ENCODE measurements at places on chromosomes 7 and 10.

- DNase-seq, result no peak
Observed at GRCh38 chr7:120278773-120279172, 5.8 kb downstream of the KCND2 start.

DNA sequence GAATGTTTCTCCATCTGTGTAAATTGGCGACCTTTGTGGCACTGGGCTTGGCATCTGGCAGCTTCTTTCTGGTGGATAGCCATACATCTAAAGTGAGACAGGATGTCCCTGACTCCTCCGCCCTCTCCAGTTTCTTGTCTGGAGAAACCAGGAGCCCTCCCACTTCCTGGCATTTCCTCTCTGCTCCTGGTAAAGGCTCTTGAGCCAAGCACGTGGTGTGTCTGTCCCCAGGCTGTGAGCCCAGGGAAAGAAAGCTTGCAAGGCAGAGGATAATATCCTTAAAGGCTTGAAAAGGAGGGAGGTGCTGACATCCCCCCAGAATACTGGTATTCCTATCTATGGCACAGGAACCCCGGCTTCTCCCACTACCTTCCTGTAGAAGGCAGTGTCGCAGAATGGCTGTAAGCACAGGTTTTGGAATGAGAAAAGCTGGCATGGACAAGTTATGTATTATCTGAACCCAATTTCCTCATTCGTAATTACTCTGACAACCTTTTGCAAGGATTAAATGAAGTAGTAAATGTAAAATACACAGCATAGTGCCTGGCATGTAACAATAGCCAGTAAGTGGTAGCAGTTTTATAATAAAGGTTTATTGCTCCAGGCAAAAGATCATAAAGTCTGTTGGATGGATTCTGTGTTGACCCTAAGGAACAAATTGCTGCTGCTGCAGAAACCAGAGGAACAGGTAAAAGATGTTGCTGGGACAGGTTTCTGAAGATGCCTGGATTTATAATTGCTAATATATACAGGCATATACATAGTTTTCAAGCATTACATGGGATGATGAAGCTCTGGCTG is 11.8 kb upstream of the ACSL5 start:
- DNase-seq, result no peak

DNA sequence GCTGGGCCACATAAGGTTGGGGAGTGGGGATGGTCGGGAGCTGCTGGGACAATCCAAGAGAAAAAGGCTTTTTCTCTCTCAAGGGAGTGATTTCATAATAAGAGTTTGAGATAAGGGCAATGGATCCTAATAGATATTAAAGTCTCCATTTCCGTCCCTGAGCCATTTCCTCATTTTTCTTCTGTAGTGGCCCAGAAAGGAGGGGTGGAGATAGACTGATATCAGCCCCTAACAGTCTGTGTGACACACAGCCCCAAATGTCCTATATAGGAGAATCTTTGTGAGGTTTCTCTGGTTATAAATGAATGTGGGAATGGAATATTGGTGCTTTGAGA is 35.2 kb downstream of the PRSS2 start:
- no peak for DNase-seq

DNA sequence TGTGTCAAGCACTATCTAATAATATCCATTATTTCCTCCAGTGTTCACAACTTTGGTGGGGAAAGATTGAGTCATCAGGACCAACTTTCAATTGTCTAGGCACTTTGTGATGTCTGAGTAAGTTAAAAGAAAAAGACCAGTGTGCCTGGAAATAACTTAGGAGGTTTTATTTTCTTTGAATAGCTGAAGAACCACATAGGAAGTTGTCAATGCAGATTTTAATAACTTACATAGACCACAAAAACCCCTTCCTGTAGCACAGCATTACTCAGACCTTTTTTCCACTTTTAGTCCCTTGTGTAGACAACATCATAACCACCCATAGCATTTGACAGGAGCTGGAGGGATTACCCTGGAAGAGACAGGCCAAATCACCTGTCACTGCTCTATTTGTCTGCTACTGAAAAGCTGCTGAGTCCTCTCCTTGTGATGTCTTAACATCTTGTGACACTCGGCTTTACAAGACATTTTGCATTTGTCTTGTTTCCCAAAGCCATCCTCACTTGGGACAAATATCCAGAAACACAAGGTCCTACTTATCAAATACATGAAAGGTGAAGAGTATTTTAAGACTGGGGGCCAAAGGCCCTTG is 241.5 kb upstream of the PTER start:
- DNase-seq, result no peak

- no peak for DNase-seq
Observed at GRCh38 chr10:79111846-79112614, 43.3 kb downstream of the ZMIZ1 start.

GRCh38 chr7:116678780-116679179 is 6.8 kb downstream of the MET start:
- DNase-seq, result no peak

DNA sequence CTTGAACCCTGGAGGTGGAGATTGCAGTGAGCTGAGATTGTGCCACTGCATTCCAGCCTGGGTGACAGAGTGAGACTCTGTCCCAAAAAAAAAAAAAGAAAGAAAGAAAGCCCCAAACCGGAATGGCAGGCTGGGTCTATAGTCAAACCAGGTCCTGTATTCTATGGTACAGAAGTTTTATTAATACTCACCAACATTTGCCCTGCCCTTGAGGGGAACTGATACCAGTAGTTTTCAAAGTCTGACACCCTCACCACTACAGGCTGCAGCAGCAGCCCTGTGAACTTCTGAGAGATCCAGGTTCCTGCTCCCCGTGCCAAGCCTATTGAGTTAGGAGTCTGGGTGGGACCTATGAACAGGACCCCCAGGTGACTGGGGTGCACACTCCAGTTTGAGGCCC is 80.6 kb downstream of the RGS10 start:
- no peak for DNase-seq

DNA sequence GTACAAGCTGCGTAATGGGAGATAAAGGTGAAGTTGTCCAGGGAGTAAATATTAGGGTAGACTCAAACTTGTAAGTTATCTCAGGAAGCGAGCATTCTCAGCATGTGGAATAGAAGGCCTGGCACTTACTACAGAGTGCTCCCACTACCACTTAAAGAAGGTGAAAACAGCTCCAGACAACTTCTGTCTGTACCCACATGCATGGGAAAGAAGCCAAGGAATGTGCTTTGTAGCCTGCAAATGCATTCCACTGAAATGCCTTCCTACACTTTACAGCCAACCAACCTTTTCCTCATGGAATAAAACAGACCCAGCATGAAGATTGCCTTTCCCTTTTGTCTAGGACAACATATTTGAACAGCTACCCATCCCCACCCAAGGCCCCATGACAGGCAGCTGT is 45.4 kb upstream of the NPSR1 start:
- DNase-seq, result no peak

DNA sequence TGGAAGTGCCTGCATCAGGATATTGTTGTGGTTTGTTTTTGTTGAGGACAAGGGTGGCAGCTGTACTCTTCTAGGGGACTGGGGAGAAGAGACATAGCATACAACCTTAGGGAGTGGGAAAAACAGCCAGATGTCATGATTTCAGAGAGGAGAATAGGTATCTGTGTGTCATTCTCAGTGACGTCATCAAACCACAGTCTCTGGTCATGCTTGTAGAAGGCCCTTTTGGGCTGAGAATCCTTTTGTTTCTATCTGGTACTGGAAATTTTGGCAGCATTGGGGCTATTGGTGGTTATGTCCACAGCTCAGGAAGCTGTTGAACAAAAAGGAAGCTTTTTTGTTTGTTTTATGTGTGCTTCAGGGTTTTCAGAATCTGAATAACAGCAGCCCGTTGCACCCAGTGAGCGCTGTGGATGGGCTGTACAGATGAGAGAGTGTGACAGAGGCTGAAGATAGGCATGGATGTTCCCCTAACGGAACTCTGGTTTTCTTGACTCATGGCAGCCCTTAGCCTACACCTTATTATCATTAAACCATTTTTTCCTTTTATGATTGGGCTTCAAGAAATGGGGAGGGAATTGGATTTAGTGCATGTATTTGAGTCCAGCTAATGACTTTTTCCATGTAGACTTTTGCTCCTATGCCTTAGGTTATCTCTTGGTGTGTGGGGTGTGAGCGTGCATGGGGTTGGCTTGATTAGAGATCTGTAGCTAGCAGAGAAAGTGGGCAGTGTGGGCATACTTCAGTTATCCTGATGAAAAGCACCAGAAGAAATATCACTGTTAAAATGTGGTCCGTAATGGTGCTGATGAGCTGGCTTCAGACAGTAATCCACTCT is 65.7 kb downstream of the SND1 start:
- no peak for DNase-seq

GRCh38 chr10:48990226-48990625 is 50.6 kb upstream of the LRRC18 start:
- peak; percentile 24 for DNase-seq

GRCh38 chr7:66894463-66895080 is 26.5 kb upstream of the TMEM248 start:
- no peak for DNase-seq

DNA sequence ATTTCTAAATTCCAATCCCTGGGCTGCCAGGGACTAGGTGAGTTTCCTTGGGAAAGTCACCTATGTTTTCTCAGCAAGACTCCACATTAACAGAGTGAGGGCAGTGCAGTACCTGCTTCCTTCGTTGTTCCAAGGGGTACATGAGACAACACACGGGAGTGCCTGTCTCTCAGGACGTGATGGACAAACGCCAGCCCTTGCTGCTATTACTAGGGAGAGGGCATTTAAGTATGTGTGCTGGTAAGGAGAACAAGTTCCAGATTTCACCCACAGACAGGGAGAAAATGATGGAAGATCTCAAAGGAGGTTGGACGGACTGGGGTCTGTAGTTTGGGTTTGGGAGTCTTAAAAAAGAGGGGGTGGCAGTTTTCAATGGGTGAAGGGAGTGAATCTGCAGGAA is 195.7 kb downstream of the HERPUD2 start:
- DNase-seq, result no peak

- DNase-seq, result no peak
Observed at GRCh38 chr10:103911021-103911459, 6.9 kb downstream of the STN1 start.

DNA sequence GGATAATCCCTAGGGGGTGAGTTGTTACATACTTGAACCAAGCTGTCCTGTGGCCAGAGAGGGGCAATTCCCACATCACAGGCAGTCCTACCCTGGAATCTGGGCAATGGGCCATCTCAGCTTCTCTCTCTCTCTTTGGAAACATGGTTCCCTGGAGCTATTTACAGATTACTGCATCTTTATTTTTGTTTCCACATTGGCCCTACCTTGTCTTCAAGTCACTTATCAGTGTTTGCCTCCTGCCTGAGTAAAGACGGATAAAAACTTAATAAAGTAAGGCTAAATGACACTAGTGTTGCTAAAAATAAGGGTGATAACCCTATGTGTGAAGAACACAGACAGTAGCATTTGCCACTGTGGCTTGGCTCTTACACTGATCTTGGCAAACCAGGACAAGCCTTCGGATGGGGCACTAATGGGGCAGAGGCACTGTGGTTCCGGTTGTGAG is 228.2 kb downstream of the GFRA1 start:
- no peak for DNase-seq

GRCh38 chr7:16098058-16098457 is 323.3 kb downstream of the CRPPA start:
- no peak for DNase-seq

GRCh38 chr10:12186323-12186722 is 9.4 kb downstream of the NUDT5 start:
- no peak for DNase-seq

GRCh38 chr10:117134306-117135025 is 3.6 kb downstream of the VAX1 start:
- peak; percentile 49 for DNase-seq

DNA sequence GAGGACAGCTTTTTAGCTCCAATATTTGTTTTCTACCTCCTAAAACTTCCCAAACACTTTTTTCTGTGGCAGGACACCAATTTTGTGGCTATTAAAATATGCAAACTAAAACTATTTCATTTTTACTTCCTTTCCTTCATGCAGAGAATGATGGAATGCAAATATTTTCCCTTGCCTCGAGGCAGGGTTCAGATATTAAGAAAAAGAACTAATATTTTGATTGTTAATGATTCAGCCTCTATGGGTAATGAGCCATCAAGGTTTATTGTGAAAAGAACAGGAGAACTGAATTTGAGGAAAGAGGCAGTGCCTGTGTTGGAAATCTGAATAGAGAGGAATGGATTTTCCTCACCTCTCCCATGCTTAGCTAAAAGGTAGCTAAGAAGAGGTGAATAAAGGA is 43.1 kb upstream of the CASD1 start:
- DNase-seq, result no peak

DNA sequence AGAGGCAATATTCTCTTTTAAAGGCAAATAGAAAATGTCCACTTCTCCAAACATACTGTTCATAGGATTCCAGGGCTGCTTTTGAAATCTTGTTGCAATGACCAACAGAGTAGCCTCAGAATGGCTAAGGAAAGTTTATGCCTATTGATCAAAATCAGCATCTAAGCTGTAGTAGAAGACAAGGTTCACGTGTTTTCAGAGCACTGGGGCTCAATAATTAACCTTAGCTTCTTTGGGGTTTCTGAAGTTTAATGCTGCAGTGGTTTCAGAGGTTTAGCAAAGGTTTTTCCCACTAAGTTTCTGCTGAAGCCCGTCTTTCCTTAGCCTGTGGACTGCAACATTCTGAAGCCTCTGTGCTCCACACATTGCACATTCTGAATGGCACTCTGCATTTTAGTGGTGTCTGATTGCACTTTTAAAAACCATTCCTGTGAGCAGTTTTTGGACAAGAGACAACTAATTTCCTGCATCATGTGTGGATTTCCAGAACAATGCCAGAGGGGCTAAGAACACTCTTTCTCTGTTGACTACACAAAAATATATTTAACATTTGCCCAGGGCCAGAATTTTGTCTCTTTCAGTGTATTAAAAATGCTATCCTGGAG is 342.5 kb downstream of the PTEN start:
- no peak for DNase-seq

- DNase-seq, result no peak
Observed at GRCh38 chr7:83548250-83548649, 100.7 kb downstream of the SEMA3E start.

DNA sequence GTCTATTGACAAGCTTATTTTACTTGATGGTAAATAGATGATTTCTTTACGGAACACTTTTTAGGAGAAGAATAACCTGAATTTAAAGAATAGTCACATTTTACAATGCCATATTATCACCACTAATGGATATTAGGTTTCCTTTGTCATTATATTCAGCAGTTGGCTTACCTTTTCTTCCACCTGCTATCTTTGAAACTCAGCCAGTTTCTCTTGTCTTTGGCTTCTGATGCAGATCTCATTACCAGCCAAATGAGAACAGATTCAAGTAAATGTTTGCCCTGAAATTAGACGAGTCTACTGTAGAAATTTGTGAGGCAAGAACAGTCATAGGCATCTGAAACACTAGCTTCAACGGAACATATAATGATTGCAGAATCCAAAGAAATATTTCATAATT is 85.5 kb upstream of the OIT3 start:
- no peak for DNase-seq

DNA sequence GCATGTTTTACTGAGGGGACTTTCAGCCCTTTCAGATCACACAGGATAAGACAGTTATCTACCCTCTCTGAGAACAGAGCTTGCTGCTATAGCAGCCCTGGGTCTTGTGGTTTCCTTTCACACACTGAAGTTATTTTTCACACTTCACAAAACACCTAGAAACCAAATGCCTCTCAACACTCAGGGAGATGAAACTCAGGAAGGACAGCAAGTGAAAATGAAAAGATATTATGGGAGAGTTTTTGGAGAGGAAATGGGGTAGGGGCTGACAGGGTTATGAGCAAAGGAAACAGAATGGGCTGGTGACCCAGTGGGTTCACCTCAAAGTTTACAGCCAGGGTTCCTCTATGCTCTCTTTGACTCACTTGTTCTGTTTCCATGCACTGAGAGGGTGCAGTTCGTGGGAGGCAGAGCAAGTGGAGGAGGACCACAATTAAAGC is 17.0 kb upstream of the GIMAP2 start:
- no peak for DNase-seq

GRCh38 chr7:100132126-100132525 is 5.4 kb downstream of the MBLAC1 start:
- no peak for DNase-seq
